CD4-positive, alpha-beta T cell treated with Interleukin-4 for 4 hours (primary cell): ENCODE measurements at places on chromosomes 5 and 9.

- DNase-seq: no peak
These were observed 190.6 kb downstream of the NSG2 start for GRCh38 chr5:174236070-174236469.

DNA sequence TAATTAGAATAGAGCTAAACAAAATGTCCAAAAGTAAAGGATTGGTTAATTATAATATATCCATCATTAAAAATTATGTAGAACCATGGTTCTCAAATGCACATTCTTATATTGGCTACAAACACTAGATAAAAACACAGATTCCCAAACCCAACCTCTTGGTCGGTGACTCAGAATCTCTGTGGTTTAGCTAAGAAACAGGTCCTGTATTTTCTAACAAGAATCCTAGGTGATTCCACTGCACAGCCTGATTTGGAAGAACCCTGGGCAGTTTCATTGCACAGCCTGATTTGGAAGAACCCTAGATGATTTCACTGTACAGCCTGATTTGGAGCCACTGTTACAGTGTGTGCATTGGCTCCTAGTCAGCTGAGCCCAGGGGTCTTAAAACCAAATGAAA is 67.9 kb downstream of the KIAA1958 start:
- no peak for DNase-seq

- DNase-seq: no peak
These were observed 358.1 kb upstream of the PIK3R1 start for GRCh38 chr5:67857502-67857901.

DNA sequence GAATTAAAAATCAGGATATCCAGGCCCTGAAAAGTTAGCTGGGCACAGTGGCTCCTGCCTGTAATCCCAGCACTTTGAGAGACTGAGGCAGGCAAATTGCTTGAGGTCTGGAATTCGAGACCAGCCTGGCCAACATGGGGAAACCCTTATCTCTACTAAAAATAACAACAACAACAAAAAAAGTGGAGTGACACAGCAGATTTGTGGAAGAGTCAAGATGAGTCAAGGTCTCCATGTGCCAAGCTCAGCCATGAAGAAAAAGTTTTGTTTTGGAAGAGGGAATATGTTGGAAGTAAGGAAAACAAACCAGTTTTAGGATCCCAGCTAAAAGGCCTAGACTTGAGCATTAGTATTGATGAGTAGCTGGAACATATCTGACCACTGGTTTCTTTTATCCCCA is 14.7 kb downstream of the LRRC70 start:
- no peak for DNase-seq

DNA sequence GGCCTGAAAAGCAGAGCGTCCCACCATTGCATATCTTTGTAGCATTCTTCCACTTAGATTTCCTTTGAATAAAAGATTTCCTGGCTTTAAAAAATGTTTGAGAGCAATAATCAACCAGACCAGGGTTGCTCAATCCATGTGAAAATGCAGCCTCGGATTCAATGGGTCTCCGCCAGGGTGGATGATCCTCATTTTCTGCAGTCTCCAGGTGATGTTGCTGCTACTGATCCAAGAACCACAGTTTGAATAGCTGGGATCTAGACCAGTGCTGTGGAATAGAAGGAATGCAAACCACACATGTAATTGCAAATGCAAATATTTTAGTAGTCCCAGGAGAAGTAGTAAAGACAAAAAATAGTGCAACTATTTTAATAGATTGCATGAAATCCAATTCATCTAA is 317.6 kb downstream of the IRX1 start:
- DNase-seq: no peak

DNA sequence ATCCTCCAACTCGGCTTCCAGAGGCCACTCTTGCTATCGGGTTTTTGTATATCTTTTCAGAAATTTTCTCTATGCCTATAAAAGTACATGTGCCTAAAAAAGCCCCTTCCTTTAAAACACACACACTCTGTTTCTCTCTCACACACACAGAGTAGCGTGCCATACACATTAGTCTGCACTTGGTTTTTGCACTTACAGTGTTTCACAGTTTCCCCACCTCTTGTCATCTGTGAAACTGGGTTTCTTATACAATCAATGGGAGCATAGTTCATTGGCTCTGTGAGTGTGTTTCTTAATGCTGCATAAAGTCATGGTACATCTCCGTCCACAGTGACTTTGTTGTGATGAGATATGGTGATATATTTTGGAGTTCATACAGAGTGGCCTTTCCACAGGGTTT is 664 bp upstream of the IGFBPL1 start:
- DNase-seq: no peak

DNA sequence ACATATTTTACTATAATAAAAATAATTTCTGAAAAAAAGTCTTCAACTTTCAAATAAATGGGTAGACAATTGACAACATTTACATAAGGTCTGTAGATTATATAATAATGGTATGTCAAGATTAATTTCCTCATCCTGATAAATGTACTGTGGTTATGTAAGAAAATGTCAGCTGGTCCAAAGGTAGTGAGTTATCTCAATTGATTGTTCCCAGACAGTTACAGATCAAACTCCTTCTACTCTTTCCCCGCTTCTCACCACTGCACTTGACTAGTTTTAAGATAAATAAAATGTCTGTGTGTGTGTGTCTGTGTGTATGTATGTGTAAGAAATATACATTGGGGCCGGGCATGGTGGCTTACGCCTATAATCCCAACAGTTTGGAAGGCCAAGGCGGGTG is 16.4 kb upstream of the MARCHF6 start:
- no peak for DNase-seq

- DNase-seq: no peak
These were observed 62.9 kb downstream of the ZNF354C start for GRCh38 chr5:179123109-179123426.

DNA sequence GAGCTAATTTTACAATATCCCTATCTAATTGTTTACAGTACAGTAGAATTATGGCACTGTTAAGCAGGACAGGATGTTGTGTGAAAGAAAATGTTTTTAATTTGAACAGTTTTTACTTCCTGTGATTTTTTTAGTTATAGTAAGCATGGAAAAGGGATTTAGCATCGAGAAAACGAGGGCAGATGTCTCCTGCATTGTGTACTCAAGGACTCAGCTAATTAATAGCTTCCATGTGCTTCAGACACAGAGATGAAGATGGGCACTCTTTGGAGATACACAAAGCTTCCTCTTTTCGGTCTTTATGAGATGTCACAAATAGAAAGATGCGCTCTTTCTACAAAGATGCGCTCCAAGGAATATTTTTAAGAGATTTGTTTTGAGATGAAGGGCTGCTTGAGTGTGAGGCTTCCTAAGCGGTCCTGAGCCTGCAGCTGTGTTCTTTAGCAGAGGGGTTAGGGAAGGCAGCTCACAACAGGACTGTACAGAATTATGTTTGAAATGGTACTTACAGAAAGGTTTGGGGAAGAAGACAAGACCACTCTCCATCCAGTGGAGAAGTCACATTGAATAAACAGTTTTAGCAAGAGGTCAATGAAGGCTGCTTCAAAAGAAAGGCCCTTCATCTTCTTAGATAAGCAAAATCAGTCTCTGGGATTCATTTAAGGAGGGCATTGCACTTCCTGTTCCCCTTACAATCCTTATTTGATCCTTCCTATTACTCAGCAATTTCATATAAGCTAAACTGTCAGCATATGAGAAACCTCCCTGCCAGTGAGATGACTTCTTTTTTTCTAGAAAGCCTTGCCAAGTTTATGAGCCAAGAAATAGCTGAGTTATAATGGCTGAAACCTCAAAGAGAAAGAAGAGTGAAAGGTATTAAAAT is 311.5 kb downstream of the EFNA5 start:
- DNase-seq: no peak
